ENCODE measurements at places on chromosomes 7 and 10.

DNA sequence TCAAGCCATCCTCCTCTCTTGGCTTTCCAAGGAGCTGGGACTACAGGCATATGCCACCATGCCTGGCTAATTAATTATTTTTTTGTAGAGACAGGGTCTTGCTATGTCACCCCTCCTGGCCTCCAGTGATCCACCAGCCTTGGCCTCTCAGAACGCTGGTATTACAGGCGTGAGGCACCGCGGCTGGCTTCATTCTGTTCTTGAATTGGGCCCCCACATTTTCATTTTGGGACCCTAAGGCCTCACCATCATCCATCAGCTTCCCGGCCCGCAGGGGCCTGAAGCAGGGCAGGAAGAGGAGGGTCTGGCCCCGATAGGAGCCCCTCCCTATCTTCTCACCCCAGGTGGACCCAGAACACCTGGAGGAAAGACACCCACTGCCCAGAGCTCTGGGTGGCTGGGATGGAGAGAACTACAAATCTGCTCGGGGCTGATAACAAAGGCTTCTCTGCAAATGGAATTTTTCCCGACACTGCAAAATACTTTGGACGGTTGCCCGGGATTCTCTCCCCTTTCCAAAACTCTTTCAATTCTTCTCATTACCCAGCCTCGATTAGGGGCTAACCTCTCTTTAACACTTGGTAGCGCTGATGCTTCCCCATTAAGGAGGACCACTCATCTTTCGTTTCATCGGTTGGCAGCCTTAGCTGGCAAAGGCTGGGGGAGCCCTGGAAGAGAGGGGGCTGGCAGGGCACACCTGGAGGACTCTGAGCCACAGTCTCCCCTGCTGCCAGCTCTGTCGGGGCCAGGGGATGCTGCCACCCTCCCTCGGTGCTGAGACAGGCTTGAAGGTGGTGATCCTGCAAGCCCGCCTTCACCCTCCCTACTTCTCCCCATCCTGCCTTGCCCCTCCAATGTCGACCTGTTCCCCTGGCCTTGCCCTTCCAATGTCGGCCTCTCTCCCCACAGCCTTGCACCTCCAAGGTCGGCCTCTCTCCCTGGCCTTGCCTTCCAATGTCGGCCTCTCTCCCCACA, 81.0 kb upstream of the GNA12 start:
- DNase-seq: no peak

DNA sequence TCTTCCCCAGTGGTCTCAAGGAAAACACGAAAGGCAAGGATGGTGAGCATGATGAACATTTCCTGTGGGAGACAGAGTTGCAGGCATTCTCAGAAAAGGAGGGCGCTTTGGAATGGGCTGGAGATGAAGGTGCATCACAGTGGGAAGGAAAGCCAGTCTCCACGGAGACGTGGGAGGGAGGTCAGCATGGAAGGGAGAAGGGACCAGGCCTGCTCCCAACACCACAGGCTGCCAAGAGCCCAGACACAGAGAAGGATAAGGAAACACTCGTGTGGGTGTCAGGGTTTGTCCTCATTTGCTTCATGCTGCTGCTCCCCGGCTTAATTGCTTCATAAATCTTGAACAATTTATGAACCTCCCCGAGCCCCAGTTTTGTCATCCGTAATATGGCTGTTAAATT, 231.5 kb upstream of the ZNF32 start:
- no peak for DNase-seq

GRCh38 chr7:150909200-150909995, 57.1 kb downstream of the AOC1 start:
- no peak for DNase-seq

DNA sequence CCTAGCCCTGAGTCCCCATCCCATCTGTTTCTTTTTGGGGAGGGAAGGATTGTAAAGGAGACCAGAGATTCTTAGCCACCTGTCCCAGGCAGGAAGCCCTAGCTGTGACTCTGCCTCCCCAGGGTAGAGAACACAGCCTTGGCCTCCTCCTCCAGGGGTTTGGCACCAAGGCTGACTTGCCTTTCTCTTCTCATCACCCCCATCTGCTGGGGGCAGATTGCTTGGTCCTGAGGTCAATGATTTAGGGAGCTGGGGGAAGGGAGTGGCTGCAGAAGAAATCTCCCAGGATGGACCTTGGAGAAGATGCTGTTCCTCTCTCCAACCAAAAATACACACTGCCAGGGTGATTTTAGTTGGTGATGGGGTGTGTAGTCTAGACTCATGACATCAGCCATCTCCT, 2.6 kb upstream of the MNX1 start:
- no peak for DNase-seq

- no peak for DNase-seq
Observed at GRCh38 chr7:15765753-15766152, 79.3 kb upstream of the MEOX2 start.

- DNase-seq: no peak
Observed at GRCh38 chr10:14548474-14548873, 217.8 kb upstream of the FRMD4A start.

DNA sequence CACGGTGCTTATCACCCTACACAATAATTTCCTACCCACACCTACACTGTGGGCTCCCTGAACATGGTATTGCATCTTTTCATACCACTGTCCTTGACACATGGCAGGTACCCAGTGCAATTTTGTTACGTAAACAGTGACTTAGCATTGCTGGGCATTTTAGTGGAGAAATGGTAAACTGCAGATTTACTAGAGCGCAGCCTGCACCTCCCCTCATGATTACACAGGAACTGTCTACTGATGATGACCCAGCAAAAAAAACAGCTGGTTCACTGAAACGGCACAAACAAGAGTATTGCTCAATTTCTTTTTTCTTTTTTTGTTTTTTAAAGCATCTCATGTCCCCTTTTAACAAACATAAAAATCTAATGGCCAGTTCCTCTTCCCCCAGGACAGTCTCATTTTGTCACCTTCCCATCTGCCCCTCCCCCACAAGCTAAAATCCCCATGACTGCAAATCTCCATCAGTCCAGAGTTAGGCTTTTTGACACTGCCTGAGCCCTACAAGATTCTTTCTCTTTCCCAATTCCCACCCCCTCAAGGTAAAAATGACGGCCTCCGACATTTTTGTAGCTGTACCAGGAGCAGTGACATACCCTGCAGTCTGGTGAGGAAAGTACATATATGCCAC, 2.8 kb downstream of the ZNF746 start:
- no peak for DNase-seq

- DNase-seq: no peak
Observed at GRCh38 chr10:32060347-32060746, 4.1 kb upstream of the KIF5B start.
